NCI-H345 (cell line): ENCODE measurements at places on chromosomes 12 and 14.

DNA sequence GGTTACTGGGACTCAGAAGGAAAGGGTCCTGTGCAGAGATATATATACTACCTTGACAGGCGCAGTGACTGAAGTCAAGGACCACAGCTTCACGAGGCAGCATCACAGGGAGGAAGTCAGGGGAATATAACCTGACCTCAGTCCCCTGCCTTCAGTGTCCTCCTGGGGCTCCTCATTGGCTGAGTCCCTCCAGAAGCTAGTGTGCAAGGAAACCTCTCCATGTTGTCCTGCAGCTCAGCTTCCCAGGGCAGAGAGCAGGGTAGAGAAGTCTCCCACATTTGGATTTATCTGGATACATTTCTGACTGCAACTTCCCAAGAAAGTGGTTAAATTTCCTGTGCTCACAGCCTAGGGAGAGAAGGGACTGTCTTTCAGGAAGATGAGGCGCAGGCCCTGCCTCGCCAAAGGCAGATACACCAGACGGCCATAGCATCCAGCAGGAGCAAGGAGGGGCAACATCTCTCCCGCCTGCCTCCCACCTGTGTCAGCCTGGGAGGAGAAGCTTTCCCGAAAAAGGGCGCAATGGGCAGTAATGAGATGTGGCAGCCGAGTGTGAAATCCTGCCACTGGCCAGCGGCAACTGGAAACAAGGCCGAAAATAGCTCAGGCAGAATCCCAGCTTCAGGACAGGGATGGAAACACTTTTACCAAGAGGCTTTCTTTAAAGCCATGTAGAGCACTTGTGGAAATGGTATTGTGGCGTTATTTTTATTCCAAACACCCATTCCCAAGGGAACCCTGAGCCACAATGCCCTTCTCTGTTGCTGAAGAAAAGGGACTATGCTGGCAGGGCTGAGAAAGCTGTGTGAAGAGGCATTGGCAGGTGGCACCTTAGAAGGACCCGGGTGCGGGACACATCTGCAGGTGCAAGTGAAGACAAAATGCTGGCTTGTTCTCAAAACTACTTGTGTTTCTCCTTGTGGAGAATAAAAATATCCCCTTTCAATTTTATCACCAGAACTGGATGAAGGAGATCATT, 54.9 kb upstream of the HIF1A start:
- peak; percentile 9 for DNase-seq

GRCh38 chr12:8987163-8987562, 2.2 kb upstream of the KLRG1 start:
- DNase-seq: no peak

GRCh38 chr14:104604458-104605449, at the start of gene TMEM179:
Gene TMEM179 (minus strand): TSS chr14:104604772. CDS start chr14:104604741, 31 bp downstream.
- peak; percentile 57 for DNase-seq

DNA sequence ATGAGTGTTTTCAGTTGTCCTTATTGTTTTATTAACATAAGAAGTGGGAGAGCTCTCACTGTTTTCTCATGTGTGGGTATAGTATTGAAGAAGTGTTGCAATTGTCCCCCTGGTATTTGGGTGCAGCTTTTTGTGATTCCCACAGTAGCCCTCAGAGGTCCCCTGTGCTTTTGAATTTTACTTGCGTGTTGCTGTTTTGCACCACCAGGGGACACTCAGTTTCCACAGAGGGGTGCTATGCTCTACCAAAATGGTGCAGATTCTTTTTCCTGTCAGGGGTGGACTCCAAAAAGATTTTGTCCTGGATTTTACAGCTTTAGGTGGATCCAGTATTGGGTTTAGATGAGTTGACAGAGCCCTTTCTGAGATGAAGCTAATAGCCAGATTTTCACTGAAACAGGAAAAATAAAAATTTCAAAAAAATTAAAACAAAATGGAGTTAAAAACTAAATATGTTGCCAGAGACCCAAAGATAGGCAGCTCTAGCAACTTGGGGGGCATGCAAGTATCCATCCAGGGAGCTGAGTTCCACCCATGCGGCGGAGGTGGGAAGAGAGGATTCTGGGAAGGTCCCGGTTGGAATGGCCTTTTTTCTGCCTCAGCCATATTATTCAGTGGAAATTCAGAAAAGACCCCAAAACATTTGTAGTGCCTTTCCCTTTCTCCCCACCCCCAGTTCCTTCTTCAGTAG, 50.2 kb downstream of the TTLL5 start:
- DNase-seq: no peak

DNA sequence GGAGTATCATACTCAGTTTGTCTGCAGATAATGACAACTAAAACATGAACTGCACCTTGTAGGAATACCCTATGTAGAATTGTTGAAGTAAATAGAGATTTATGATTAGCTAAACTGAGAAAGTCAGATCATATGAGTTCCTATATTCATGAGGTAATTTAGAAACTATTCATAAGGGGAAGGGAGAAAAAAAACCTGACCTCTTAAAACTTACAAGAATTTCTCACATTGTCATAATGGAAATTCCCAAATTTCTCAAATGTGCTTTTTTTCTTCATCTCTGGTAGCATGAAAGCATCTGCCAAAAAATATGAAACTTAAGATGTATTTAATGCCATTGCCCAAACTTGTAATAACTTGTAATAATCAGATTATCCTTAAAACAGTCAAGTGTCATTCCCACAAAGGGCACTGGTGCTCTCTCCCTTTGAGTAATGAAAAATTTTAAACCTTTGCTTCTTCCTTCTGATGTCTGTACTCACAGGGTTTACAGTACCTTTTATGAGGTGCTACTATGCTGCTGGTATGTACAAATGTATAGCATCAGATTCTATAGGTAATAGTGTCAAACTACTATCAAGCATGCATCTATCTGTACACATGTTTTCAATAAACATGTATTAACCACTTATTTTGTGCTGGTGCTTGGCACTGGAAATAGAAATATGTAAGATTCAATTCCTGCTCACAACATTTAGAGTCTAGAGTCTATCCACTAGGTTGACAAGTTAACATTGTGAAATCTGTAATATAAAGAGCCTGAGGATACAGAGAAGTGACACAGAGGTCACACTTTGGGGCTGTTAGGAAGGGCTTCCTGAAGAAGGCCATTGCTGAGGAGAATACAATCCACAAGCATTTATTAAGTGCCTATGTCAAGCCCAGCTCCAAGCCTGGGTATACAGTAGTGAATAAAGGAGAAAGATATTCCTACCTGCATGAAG, 17.4 kb upstream of the DRAM1 start:
- no peak for DNase-seq

DNA sequence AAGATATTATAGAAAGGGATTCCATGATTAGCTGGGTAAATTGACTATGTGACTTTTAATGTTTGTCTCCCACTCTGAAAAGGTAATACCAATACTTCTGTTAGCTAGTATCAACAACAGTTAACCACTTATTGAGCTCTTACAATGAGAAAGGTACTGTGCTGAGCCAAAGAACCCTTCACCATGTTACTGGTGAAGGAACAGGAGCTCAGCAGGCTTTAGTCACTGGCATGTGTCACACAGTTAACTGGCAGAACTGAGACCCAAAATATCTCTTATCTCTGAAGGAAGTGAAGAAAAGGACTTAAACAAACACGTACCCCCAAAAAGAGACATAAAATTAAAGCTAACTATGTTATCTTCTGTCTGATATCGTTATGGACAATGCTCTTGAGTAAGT, 170.6 kb downstream of the MED13L start:
- no peak for DNase-seq

DNA sequence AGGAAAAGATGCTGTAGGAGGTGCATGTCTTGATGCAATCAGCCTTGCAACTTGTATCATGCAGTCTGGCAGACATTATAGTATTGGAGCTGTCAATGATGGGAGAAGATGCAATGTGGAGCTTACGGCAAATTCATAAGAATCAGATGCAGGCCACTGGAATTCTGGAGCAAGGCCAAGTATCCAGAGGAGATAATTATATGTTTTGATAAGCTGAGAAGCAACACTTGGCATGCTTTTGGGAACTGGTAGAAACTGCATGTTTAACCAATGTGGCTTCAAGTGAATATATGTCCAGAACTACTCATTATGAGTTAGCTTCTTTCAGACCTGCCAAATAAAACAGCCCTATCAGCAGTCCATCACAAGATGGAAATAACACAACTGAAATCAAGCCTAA, 249.1 kb upstream of the PPFIA2 start:
- peak; percentile 50 for DNase-seq

- no peak for DNase-seq
These were observed 703 bp downstream of the TMED10 start for GRCh38 chr14:75175677-75176141.

GRCh38 chr12:40745386-40745785, 53.1 kb downstream of the CNTN1 start:
- no peak for DNase-seq

DNA sequence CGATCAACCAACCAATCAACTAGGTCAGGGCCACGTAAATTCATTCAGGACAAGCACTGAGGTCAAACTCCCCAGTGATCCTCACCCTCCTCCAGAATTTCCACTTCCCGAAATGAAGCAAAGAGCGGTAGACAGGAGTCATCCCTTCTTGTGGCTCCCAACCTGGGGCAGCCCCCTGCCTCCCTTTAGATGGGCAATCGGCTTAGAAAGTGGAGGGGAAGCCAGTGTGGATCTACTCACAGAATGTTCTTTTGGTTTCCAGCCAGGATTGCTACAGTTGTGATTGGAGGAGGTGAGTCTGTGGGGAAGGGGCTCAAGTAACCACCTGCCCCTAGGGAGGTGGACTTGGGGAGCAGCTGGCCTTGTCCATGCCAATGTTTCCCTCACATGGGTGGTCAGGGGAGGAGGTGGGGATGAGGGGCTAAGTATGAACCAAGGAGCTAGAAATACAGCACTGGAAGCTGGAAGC, 4.1 kb downstream of the IFI27 start:
- DNase-seq: no peak

GRCh38 chr14:39324097-39324496, 90.4 kb downstream of the MIA2 start:
- DNase-seq: no peak

DNA sequence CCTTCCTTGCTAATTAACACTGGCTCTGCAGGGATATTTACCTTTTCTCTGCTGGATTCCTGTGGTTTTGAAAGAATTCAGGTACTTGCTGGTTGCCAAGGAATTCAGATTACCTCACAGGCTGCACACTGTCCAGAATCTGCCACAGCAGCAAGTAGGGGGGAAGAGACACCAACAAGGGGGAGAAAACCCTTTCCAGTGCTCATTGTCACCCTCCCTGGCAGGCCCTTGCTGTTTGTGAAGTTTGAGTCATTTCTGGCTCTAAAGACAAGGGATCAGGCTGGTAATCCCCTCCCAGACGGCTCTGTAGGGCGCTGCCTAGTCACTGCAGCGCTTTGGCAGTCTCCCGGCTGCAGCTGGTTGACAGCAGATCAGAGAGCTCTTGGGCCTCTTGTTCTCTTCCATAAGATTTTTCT, 50.8 kb downstream of the TTLL5 start:
- no peak for DNase-seq

- no peak for DNase-seq
These were observed 40.1 kb upstream of the DDHD1 start for GRCh38 chr14:53193193-53193592.

DNA sequence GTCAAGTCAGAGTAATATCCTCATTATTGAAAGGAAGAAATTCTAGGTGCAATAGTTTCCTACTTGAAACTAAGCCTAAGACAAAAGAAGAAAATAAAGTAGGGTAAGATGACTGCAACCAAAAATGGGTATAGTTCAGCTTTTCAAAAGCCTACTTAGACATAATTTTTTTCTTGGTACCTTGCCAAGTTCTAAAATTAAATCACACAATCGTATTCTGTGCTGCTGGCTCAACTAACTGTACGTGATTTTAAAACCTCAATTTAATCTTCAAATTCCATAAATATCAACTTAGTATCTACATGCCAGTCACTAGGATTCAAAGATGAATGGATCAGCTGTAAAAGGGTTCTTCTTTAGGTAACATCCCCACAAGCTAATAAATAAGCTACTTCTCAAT, 56.9 kb downstream of the SCAF11 start:
- no peak for DNase-seq

GRCh38 chr12:82994117-82994516, 307.4 kb downstream of the TMTC2 start:
- DNase-seq: no peak

GRCh38 chr14:102335163-102335562, 15.6 kb downstream of the ZNF839 start:
- DNase-seq: no peak

DNA sequence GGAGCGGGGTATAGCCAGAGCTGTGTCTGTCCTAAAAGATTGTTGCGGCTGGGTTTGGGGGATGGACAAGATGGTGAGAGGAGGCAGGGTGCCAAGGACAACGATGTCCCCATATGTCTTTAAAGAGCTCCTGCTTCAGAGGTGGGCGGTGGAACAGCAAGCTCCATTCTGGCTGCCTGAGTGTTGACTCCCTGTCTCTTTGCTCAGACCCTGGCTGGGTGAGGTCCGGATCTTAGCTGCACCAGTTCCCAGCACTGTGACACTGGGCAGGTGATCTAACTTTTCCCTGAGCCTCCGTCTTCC, 8.3 kb upstream of the WSCD2 start:
- DNase-seq: no peak

DNA sequence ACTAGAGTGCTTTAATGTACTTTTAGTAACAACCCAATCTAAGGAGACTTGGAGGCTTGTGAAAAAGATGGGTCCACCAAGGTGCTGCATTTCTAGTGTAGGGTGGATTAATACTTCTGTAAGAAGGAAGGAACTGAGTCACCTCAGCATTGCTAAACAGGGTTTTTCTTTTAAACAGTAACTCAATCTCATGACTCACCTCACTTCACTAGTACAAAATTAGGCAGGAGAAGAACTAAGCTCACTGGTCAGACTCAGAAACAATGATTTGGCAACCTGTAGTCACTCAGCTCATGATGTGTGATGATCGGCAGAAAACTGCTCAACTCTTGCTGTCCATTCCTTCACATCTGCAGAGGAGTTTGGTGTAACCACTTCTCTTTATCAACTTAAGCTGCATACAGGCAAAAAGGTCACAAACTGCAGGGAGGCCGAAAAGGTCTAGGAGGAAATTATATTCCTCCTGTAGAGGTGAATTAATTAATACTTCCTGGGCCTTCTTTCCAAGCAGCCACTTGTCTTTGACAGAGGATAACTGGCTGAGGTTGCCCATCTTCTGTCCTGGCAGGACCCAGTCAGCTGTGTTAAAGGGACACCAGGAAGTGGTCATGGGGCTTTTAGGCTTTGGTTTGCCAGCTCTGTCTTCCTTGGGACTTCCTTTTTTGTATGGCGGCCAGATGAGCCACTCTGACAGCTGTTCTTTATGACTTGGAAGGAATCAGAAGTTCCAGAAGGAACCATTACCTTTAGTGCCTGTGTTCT, 466.9 kb downstream of the FUT8 start:
- DNase-seq: no peak

- DNase-seq: no peak
These were observed 31.4 kb upstream of the C14orf180 start for GRCh38 chr14:104547998-104548700.

DNA sequence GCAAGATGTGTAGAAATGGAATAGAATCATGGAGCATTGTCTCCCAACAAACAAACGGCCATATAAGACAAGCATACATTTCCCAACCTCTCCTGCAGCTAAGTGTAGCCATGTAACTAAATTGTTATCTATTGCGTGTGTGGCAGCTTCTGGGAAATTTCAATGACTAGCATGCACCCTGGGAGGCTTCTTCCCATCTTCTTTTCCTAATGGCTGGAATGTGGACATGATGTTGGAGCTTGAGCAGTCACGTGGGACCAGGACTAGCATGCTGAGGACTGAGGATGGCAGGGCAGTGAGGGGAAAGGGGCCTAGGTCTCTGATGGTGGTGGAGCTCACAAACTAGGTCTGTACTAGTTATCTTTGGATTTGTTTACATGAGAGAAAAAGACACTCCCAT, 21.7 kb upstream of the CTDSP2 start:
- no peak for DNase-seq

GRCh38 chr12:29655861-29656260, 127.9 kb downstream of the TMTC1 start:
- no peak for DNase-seq
